A549 treated with GW870086 at 1 μM for 4 hours (cell line): ENCODE measurements at places on chromosomes 4 and X. TPM values are rescaled to one million over a fixed set of nuclear protein-coding genes. Genes with fewer than 3 reads are reported as not detected.

Gene IGFBP7
- 199 to 338 TPM (median 251 TPM) in 5 replicates for total RNA-seq

Gene SAGE1
- 0.06 to 0.07 TPM (median 0.06 TPM) in 3 of 5 replicates, not detected in the others for total RNA-seq

Gene DKK2
- total RNA-seq = not detected in 5 replicates

Gene STATH
- total RNA-seq = not detected in 5 replicates

Gene GLRB
- total RNA-seq = 0.66 to 0.85 TPM (median 0.74 TPM) in 5 replicates

Gene NBDY
- 52.1 to 61.0 TPM (median 59.6 TPM) in 5 replicates for total RNA-seq

Gene IL13RA2
- 0.21 to 0.27 TPM (median 0.21 TPM) in 3 of 5 replicates, not detected in the others for total RNA-seq

Gene POLN
- total RNA-seq = 0.37 to 0.92 TPM (median 0.70 TPM) in 5 replicates

Gene BTC
- 0.69 to 1.2 TPM (median 1.2 TPM) in 5 replicates for total RNA-seq

Gene PNMA6A
- 3.7 to 5.1 TPM (median 4.5 TPM) in 5 replicates for total RNA-seq

Gene CCNB3
- 0.23 to 1.3 TPM (median 0.56 TPM) in 5 replicates for total RNA-seq

Gene FGF16
- not detected in 5 replicates for total RNA-seq

Gene PABPC5
- total RNA-seq = 0.08 TPM in 1 of 5 replicates, not detected in the others

Gene CT45A2
- not detected in 5 replicates for total RNA-seq

Gene TCEANC
- 0.51 to 0.91 TPM (median 0.64 TPM) in 5 replicates for total RNA-seq

Gene MSN
- total RNA-seq = 229 to 302 TPM (median 293 TPM) in 5 replicates

Gene FAM236D
- not detected in 5 replicates for total RNA-seq

Gene GDPD2
- total RNA-seq = 0.06 to 0.08 TPM in 2 of 5 replicates, not detected in the others

Gene TLR6
- total RNA-seq = 1.8 to 3.3 TPM (median 2.7 TPM) in 5 replicates

Gene PGRMC1
- total RNA-seq = 135 to 164 TPM (median 150 TPM) in 5 replicates

Gene PROM1
- total RNA-seq = 0.13 to 0.47 TPM (median 0.18 TPM) in 5 replicates

Gene ARMCX4
- 0.35 to 0.57 TPM (median 0.50 TPM) in 5 replicates for total RNA-seq

Gene CXorf49
- total RNA-seq = not detected in 5 replicates

Gene LPAR4
- not detected in 5 replicates for total RNA-seq

Gene GPR34
- total RNA-seq = 0.13 to 0.16 TPM (median 0.15 TPM) in 4 of 5 replicates, not detected in the other
